ENCODE measurements at places on chromosomes 12 and 14.

DNA sequence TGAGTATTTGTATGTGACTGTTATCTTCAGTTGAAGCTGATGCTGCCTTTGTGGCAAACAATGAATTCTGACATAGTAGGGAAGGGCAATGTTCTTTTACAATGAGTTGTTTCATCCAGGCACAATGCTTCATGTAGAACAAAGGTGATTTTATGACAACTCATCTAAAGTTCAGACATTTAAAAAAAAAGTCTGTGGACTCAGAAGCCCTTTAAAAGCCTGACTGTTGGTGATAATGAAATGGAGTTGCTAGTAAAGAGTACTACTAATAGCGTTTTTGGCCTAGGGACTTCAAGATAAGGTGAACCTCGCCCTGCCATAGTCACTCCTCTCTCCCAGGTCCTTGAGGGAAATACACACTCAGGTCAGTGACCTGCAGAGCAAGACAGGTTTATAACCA is 105.1 kb downstream of the AKAP6 start:
- DNase-seq: no peak

GRCh38 chr12:124289634-124290600 is 5.0 kb upstream of the RFLNA start:
- no peak for DNase-seq

DNA sequence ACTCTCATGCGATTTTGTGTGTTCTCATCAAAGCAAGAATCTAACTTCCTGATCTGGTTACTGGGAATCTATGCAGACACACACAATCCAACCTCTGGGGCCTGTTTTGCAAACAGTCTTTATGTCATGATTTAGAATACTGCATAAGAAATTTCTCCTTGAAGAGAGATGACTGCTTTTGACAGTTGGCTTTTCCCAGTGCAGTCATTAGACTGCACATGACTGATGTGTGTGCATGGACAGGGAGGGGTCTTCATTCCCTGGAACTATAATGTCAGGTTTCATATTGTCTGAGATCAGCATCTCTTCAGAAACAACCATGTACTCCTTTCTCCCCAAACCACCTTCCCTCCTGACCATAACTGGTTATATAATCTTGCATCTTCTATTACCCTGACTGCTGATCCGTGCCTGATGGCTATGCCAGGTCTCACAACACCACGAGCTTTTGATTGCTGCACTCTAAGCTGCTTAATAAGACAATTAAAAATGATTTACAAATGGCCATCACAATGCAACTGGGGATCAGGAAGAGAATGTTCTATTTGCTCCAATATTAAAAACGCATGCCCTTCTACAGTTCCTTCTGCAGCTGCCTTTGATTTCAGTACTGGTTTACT is 995.4 kb downstream of the NRXN3 start:
- DNase-seq: no peak

GRCh38 chr12:104136577-104136976 is 1.4 kb downstream of the NFYB start:
- DNase-seq: peak; percentile 42

- peak; percentile 25 for DNase-seq
Measured at GRCh38 chr12:38904537-38905479, 583 bp downstream of the CPNE8 start.

DNA sequence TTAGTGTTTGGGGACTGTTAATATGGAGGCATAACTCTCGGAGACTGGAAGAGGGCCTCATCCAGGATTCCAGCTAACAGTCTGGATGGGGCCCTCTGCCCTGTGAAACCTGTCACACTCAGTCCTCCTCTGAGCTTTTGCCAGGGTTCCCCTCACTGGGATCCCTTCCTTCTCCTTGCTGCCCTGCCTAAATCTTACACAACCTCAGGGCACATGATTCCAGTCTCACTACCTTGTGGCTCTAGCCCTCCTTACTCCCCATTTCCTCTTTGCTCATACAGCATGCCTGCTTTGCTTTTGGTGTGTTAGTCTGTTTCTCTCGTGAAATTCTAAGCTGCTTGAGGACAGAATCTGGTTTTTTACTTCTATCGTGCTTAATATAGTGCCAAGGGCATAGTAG is 942 bp upstream of the GSG1 start:
- no peak for DNase-seq

- no peak for DNase-seq
Measured at GRCh38 chr12:20455001-20455706, 86.8 kb downstream of the PDE3A start.

- no peak for DNase-seq
Measured at GRCh38 chr14:21350539-21350938, 33.3 kb downstream of the SUPT16H start.

DNA sequence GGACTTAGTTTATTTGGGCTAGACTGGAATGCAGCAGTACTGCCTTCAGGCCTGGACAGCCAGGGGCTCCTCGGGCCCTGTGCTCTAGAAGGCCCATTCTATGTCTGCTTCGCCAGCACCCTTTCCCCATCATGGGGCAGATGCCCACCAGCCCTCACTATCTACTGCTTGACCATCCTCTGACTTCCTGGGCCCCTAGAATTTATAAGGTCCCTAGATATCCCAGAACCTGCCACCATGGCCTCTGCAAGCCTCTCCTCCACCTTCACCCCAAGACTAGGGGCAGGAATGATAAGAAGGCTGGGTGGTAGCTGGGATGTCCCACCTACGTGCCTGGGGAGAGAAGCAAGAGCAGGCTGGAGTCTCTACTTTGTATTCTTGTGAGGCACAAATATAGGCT is 58.8 kb upstream of the STRN3 start:
- DNase-seq: no peak

- no peak for DNase-seq
Measured at GRCh38 chr12:1859643-1860042, 39.3 kb downstream of the LRTM2 start.

DNA sequence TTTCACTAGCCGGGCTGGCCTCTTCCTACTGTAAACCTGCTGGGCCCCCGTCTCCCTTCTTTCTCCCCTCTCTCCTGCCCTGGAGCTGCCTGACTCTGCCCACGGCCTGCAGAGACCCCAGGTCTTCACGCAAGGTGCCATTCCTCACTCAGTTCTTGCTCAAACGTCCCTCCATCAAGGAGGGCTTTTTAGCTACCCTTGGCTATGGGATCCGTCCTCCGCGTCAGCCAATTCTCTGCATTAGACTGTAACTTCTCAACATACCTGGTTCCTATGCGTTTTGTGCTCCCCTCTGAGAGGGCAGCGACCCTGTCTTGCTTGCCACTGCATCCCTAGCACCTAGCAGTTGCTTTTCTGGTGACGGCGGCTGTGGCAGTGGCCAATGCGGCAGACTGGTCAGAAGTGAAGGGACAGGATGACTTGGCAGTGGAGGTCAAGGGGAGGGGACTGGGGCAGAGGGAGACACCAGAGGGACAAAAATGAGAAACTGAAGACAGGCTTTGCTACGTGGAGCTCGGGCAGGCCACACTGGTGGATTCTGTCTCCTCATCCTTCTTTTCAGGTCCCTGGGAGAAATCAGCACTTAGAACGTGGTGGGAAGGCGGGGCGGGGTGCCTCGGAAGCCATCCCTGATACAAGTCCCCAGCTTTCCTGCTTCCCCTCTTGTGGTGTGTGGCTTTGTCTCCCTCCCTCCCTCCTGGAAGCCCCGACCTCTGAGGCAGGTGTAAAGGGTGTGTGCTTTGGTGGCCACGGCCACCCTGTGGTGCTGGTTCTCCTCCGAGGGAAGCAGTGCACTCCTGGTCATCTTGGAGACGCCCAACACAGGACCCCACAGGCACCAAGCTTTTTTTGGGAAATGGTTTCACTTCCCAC is 1.8 kb downstream of the B3GNT4 start:
- DNase-seq: no peak

GRCh38 chr12:690466-690865 is 27.2 kb upstream of the NINJ2 start:
- no peak for DNase-seq

DNA sequence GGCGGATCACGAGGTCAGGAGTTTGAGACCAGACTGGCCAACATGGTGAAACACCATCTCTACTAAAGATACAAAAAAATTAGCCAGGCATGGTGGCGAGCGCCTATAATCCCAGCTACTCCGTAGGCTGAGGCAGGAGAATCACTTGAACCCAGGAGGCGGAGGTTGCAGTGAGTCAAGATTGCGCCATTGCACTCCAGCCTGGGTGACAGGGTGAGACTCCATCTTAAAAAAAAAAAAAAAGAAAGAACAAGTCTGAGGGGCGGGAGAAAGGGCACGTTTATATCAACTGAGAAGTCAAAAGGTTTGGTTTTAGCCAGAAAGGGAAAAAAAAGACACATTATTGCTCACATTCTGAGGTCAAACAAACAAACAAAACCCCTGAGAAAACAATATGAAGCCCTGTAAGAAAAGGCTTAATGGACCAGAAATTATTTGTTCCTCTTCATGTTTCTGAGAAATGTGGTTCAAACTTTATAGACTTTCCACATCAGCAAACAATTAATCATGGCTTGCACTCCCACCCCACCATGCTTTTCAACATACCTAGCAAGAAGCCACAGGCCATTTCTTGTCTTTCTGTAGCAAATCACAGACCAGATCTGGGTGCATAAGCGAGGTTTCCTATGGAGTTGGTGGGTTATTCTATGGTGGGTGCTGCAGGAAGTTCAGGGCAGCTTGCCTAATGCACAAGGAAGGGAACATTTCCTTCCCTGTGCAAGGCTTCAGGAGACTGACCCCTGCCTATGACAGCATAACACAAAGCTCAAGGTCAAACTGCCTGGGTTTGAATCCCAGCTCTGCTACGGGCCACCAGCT is 80.1 kb downstream of the SSPN start:
- DNase-seq: peak; percentile 44

DNA sequence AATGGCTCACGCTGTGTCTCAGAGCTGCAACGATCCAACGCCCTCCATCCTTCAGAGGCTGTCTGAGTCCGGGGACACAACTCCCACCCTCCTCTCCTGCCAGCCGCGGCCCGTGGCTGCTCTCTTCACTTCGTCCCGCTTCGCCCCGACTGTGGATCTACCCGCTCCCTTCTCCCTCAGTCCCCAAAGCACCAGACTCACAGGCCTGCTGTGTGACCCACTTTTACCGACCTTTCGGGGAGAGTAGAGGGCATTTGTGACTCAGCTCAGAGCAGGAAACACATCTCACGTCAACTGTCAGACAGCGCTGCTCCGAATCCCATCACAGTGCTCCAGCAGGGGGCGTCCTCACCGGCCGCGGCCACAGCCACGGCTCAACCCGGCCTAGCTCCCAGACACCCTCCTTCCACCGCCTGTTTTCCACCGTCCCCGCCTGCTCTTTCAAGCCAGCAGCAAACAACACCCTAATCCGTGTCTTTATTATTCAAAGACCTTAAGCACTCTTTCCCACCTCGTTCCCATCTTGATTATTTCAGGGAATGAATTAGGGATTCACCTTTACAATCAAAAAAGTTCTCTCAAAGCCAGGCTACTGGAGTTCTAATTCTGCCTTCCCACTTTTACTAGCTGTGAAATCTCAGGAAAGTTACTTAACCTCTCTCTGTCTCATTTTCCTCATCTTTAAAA is 5.0 kb upstream of the AQP2 start:
- peak; percentile 72 for DNase-seq

DNA sequence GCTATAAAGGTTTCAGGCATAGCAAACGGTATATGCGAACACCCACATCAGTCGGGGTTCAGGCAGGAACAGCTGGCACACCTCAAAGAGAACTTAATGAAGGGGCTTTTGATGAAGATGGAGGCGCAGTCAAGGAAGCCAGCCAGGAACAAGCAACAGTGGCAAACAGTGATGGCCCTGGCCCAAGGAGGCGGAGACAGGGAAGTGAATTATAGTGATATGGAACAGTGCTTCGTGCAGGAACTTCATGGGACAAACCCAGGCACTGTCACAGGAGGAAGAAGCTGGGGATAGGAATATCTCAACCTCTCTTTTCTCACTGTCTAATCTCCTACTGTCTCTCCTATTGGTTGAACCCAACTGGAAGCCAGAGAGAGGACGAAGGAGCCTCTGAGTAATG is 328.3 kb downstream of the AACS start:
- DNase-seq: no peak

DNA sequence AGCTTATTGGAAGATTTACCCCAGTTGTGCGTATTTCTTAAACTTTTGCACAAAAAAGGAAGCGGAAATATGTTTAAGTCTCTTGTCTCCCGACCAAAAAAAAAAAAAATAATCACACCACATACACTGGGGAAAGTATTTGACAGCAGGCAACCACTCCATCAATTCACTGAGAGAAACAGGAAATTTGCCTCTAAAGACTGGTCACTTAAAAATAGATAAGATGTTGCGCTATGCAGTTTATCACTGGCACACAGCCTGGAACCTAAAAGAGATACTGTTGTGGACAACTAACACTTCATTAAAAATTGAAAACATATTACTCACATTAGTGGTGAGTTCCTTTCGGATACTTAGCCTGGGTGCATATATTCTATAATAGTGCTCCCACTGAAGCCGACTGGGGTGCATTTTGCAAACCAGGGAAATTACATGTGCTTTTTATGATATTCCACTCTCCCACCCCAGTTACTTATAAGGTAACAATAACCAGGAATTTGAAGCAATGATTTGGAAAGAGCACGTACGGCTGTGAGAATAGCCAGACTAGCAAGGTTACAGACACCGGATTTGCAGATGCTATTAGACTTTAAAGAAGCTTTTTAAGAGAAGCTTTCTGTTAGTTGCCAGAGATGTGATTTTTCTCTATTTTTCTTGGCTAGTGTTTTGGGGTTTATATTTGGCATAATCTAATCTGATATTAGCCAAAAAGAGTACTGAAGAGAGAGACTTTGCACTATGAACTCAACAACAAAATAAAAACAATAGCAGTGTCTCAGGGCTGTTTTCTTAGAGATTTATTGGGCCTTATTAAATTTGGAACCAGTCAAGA is 311.5 kb downstream of the NOVA1 start:
- peak; percentile 51 for DNase-seq

GRCh38 chr12:27282754-27283153 is 38.7 kb downstream of the STK38L start:
- no peak for DNase-seq

GRCh38 chr12:5830111-5830510 is 114.9 kb downstream of the ANO2 start:
- no peak for DNase-seq

DNA sequence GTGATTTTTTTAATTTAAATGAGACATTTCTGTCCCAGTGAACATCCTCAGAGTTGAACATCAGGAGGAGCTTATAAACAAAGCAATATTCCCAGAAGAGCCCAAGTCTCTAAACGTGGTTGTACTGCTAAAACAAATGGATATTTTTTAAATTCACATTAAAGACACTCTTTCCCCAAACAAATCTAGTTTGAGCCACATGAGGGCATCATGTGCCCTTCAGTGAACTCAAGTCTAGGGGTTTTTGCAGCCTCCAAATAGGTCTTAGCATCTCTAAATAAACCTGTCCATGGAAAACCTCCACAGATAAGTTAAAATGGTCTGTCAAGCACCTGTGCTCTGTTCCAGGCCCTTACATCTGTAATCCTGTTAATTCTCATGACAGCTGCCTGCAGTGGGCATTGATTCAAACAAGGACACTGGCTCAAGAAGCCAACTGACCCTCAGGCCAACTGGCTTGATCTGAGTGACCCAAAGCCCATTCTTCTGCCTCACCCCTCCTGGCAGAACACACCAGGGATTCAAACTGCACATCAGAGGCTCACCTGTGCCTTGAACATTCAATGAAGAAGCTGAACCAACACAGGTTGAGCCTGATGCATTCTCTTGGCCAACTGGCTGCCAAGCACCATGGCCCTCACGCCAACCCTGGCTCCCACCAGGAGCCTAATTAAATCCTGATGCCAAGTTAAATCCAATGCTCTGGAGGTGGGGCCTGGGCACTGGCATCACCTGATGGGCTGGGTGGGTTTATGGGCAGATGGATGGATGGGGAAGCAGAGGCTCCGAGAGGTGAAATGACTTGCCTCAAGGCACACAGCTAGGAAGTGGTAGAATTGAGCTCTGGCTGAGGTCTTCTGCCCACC is 8.6 kb downstream of the ISCU start:
- DNase-seq: peak; percentile 74
